ENCODE measurements at places on chromosomes 13 and 19. TPM values are rescaled to one million over a fixed set of nuclear protein-coding genes. Genes with fewer than 3 reads are reported as not detected.

Gene CYSLTR2
- 1.3 TPM for total RNA-seq

Gene MEDAG
- total RNA-seq, result 12.1 TPM

Gene SLC17A7
- total RNA-seq, result 0.37 TPM

Gene COMP
- not detected for total RNA-seq

Gene ZNF296
- 1.8 TPM for total RNA-seq

Gene IRGC
- total RNA-seq, result not detected

Gene SPIB
- not detected for total RNA-seq

Gene TYROBP
- 487 TPM for total RNA-seq

Gene ACP7
- not detected for total RNA-seq

Gene HSD17B14
- total RNA-seq, result 24.8 TPM

Gene AP1M2
- total RNA-seq, result 37.6 TPM

Gene HCN2
- total RNA-seq, result 0.47 TPM

Gene VSTM1
- total RNA-seq, result not detected

Gene CD70
- total RNA-seq, result 1.3 TPM

Gene FCAR
- total RNA-seq, result not detected

Gene TSSK6
- 1.7 TPM for total RNA-seq

Gene CEACAM7
- total RNA-seq, result not detected

Gene SCAF1
- 98.5 TPM for total RNA-seq

Gene TTYH1
- total RNA-seq, result not detected

Gene ABHD8
- total RNA-seq, result 22.1 TPM

Gene KLF1
- 0.89 TPM for total RNA-seq

Gene GAPDHS
- not detected for total RNA-seq

Gene CATSPERD
- not detected for total RNA-seq

Gene LGI4
- total RNA-seq, result 23.0 TPM

Gene SMIM44
- not detected for total RNA-seq

Gene OR7D2
- total RNA-seq, result 0.57 TPM

Gene CYP4F12
- 0.30 TPM for total RNA-seq

Gene SLC39A3
- 48.2 TPM for total RNA-seq

Gene WTIP
- 64.3 TPM for total RNA-seq

Gene RASAL3
- total RNA-seq, result 20.6 TPM

Gene EHD2
- total RNA-seq, result 80.7 TPM

Gene GFY
- not detected for total RNA-seq

Gene APC2
- total RNA-seq, result 1.0 TPM

Gene IFNL1
- total RNA-seq, result not detected

Gene ZGLP1
- 21.6 TPM for total RNA-seq

Gene CDADC1
- 6.5 TPM for total RNA-seq
